ENCODE measurements at places on chromosomes 13 and 19.

DNA sequence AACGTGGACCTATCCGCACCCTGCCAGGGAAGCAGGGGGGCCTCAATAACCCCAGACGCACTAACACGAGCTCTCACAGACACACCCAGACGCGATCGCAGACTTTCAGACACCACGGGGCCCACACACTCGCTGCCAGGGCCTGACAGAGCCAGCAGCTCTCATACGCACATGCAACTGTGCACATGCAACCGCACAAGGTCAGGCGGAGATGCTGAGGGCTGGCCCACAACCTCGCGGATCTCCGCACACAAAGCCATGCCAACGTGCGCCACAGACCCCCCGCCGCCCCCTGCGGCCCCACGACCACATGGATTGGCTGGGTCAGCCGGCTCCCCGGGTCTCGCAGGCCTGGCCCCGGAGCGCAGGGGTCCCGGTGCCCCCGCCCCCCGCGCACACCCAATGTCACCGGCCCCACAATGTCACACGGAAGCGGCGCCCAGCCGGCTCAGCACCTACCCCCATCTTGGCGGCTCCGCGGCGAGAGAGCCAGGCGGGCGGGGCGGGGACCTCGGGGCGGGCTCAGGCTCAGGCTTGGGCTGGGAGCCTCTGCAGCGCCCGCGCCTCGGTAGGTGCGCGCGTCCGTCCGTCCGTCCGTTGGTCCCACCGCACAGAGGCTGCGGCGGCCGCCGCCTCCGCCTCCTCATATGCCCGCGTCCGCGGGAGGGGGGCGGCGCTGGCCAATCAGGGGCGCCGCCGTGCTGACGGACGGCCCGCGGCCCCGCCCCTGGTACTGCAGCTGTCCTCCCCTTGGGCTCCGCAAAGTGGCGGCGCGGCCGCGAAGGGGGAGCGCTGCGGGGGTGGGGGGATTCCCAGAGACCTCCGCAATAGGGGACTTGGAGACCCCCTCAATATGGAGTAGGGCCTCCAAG, at the start of gene ATP1A3:
Gene ATP1A3, minus strand, starts transcription at position 619 of the 872 bp plus-strand sequence. Its CDS starts 154 bp downstream, at position 465.
- DNase-seq: peak; percentile 14

DNA sequence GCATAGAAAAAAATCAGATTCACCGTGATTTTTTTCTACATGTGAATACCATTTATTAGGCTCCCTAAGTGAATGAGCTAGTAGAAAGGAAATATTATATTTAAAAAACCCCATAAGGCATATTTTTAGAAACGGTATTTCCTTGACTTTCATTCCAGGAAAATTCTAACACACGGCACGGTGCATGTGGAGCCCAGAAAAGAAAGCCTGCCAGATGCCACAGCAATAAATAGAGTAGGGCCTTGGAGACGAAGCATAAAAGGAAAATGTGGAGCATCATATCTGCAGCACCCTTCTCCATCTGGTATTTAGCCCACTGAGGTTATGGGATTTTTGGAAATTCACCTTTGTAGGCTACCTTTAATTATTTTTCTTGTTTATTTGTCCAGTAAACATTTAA, 314.4 kb downstream of the ENOX1 start:
- DNase-seq: no peak

DNA sequence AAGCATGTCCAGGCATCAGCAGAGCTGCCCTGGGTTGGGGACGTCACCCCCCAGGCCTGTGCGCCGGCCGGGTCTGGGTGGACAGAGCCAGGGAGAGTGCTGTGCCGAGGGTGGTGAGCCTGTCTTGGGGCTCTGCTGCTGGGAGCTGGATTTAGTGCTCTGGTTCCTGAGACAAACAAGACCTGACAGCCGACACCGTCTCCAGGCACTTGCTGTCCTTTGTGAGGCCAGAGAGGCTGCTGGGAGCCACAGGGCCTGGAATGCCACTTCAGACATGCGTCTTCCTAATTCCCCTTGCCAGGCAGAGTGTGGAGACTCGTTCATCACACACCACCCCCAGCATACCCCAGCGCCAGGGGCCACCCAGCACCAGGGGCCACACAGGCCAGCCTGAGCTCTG, 165.8 kb downstream of the KDM4B start:
- DNase-seq: no peak

DNA sequence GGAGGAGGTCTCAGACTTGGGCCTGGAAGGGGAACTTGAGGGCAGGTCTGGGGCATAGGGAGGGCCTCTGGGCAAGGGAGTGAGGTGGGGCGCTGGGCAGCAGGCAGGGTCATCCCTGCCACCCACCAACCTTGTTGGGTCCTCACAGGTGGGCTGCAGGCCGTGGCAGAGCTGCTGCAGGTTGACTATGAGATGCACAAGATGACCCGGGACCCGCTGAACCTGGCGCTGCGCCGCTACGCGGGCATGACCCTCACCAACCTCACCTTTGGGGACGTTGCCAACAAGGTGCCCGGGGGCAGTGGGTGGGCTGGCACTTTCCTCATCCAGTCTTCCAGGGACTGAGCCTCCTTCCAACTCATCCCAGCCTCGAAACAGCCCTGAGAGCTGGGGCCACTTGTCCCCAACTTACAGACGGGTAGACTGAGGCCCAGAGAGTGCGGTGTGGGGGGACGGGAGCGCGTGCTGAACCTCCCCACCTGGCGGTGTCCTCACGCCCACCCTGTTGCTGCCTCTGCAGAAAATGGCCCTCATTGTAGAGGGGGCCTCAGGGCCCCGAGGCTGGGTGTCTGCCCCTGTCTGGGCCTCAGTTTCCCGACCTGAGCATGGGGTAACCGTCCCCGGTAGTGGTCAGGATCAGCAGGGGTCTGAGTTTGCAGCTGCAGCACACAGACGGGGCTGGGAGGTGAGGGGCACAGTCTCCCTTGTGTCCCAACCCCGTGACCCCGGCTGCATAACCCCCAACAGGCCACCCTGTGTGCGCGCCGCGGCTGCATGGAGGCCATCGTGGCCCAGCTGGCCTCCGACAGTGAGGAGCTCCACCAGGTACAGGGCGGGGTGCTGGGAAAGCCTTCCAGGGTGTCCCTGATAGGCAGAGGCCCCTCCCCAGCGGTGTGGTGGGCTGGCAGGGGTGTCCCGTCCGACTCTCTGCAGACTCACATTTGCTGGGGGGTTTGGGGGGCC, 10.4 kb downstream of the APC2 start:
- no peak for DNase-seq

DNA sequence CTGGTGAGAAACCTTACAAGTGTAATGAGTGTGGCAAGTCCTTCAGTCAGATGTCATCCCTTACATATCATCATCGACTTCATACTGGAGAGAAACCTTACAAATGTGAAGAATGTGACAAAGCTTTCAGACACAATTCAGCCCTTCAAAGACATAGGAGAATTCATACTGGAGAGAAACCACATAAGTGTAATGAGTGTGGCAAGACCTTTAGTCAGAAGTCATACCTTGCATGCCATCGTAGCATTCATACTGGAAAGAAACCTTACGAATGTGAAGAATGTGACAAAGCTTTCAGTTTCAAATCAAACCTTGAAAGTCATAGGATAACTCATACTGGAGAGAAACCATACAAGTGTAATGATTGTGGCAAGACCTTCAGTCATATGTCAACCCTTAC, 13.6 kb upstream of the ZNF765 start:
- no peak for DNase-seq

GRCh38 chr19:11659612-11660011, 62.3 kb downstream of the ZNF627 start:
- no peak for DNase-seq

DNA sequence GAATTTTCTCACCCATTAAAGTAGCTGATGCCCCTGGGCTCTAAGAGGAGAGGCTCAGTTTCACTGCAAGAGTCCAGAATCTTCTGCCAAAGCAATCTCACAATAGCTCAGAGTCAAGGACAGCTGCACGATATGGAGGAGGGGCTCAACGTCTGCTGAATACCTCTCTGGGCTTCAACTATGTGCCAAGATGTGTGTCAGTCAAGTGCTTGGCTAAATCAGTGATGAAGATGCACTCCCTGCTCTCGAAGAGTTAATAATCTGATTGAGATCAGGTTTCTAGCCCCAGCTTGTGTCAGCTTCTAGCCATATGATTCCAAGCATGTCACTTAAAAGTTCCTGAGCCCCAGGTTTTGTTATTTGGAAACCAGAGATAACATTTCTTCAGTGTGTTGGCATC, 46.8 kb downstream of the KLF12 start:
- no peak for DNase-seq

DNA sequence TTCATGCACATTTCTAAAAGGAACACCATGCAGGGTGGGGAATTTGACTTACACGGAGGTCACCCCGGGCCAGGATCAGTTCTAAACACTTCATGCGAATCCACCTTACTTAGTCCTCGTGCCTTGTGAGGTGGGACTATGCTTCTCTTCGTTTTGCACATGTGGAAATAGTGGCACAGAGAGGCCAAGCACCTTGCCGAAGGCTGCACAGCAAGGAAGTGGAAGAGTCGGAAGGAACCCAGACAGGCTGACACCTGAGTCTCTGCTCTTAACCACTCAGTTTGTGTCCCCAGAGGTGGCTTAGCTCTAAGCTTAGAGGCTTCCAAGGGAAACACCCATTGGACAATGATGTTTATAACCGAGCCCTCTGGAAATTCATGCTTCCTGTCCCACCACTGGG, 150.1 kb downstream of the CACNA1A start:
- no peak for DNase-seq

GRCh38 chr13:31588316-31588715, 151.0 kb upstream of the RXFP2 start:
- DNase-seq: no peak

GRCh38 chr13:41465241-41465847, 8.0 kb downstream of the RGCC start:
- DNase-seq: peak; percentile 85
